Stimulated activated CD8-positive, alpha-beta memory T cell treated with anti-CD3 and anti-CD28 coated beads, Interleukin-7, amount 100 ng/mL, for 48 hours (primary cell): ENCODE measurements at places on chromosomes 13 and 19.

- DNase-seq = peak; percentile 75
Observed at GRCh38 chr19:2171349-2172145, 7.8 kb downstream of the DOT1L start.

DNA sequence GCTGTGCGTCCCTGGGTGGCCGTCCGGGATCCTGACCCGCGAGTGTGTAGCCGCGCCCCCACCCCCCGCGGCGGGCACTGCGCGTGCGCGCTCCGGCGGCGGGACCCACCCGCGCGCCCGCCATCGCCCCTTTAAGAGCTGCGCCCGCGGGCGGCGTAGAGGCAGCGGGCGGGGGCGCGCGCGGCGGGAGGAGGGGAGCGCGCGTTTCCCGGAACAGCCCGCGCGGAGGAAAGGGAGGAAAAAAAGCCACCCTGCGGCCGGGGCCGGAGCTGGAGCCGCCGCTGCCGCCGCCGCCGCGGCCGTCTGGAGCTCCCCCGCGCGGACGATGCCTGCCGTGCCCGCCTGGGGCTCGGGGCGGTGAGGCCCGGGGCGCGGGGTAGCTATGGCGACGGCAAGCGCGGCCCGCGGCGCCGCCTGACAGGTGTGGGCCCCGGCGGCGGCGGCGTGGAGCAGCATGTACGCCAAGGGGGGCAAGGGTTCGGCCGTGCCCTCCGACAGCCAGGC is at the start of gene SSBP4:
TSS of gene SSBP4 (plus strand) at position 204 of the 504 bp plus-strand sequence. CDS start at position 455, 251 bp downstream.
- no peak for DNase-seq

DNA sequence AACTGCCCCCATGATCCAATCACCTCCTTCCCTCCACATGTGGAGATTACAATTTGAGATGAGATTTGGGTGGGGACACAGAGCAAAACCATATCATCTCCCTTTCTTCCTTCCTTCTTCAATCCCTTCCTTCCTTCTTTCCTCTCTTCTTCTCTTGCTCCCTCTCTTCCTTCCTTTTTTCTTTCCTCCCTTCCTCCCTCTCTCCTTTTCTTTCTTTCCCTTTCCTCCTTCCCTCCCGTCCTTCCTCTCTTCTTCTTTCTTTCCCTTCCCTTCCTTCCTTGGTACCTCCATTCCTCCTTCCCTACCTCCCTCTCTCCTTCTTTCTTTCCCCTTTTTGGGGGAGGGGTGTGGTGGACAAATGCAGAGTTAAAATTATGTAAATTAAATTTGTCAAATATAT is 145.1 kb downstream of the TSHZ3 start:
- DNase-seq = no peak

DNA sequence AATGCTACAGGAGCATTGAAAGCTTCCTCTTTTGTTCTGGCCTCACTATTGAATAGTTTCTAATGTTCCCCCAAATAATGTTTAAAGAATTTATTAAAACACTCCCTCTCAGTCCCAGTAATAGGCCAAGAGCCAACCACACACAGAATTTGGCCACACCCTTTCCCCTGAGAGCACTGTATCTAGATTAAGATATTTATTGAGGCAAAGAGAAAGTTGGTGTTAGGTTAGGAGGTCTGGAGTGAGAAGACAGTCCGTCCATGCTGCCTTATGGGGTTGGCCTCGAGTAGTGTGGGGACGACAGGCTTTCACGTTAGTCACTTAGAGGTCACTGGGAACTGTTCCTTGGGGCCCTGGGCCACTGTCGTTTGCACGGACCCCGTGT is 122.9 kb upstream of the RNF113B start:
- DNase-seq = no peak

GRCh38 chr13:34207334-34207733 is 389.4 kb downstream of the RFC3 start:
- no peak for DNase-seq

DNA sequence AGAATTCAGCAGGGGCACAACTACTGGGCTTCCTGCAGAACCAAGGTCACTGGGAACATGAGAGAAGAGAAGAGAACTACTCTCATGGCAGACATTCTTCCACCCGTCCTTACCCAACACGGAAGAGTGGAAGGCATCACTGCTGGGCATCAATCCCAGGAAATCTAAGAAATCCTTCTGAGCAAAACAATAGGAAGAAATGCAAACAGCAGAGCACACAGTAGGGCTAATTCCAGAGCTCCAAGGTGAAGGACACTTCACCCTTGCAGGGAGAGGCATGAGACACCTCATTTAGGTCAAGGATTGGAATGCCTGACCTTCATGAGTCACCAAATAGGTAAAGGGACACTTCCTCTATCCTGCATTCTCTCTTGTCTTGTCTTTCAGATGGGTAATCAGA is 2.8 kb downstream of the ERVV-2 start:
- no peak for DNase-seq

GRCh38 chr13:29707876-29708543 is 112.5 kb upstream of the SLC7A1 start:
- peak; percentile 7 for DNase-seq

- DNase-seq = peak; percentile 40
Observed at GRCh38 chr19:18940769-18941627, at the start of gene HOMER3. HOMER3 (minus strand) TSS chr19:18941217; CDS start chr19:18938982, 2,235 bp downstream.

- DNase-seq = peak; percentile 72
Observed at GRCh38 chr13:114049026-114049425, 75.2 kb upstream of the C13orf46 start.
